ENCODE measurements at places on chromosomes 1 and 21.

GRCh38 chr1:36553591-36554322, 71.0 kb upstream of the CSF3R start:
- peak; percentile 51 for DNase-seq

- DNase-seq = peak; percentile 70
Measured at GRCh38 chr1:115807723-115808122, 33.2 kb downstream of the NHLH2 start.

DNA sequence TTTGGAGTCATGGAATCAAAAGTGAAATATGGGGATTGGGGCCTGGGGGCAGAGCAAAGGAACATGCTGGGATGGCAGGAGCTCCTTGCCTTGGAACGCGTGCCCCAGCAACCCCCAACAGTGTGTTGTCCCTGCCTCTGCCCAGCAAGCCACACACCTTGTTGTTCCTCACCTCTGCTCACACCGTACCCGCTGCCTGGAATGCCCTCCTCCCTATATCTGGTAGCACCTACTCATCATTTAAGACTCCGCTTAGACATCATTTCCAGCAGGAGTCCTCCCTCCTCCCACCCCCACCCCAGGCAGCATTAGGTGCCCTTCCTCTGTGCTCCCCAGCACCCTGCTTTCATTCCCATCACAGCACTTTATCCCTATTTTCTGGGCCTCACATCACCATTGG, 7.8 kb downstream of the NECTIN4 start:
- no peak for DNase-seq

DNA sequence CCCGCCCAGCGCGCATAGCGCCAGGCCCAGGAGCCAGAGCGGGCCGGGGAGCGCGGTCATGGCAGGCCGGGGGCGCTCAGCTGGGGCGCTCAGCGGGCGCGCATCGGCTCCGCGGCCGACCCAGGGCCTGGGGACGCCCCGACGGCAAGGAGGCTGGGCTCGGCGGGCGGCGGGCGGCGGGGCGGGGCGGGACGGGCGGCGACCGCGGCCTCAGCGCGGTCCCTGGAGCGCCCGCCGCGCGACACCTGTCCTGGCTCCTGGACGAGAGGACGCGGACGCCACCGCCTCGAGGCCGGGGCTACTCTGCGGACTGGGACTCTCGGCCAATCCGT, 273 bp downstream of the BMP8B start:
- no peak for DNase-seq

- peak; percentile 8 for DNase-seq
Measured at GRCh38 chr1:168092566-168093355, 44.0 kb downstream of the GPR161 start.

DNA sequence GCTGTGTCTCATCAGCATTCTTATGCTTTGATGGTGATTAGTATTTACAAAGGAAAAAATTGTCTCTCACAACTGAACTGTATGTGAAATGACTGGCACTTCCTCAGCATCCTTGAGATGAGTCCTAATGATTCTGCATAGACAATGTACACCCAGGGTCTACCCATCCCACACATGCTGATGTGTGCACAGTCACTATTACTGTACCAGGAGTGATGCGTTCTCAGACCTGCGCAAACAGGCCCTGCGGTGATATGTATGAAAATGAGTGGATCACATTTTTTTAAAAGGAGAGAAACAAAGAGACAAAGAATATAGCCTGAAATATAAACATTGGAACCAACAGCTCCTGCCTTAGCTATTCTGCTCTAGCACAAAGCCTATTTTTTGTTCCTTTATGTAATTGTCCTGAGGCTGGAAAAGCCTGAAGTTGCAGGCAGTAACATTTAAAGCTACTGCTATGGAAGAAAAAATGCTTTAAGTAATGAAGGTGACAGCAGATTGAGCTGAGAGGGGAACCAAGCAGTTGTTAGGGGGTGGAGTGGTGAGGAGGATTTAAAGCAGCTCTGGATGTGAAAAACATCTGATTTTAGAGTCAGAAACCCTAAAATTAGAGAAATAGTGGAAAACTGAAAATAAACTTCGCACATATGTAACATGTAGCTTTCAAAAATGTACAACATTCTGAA, 5.5 kb downstream of the RCAN1 start:
- no peak for DNase-seq

DNA sequence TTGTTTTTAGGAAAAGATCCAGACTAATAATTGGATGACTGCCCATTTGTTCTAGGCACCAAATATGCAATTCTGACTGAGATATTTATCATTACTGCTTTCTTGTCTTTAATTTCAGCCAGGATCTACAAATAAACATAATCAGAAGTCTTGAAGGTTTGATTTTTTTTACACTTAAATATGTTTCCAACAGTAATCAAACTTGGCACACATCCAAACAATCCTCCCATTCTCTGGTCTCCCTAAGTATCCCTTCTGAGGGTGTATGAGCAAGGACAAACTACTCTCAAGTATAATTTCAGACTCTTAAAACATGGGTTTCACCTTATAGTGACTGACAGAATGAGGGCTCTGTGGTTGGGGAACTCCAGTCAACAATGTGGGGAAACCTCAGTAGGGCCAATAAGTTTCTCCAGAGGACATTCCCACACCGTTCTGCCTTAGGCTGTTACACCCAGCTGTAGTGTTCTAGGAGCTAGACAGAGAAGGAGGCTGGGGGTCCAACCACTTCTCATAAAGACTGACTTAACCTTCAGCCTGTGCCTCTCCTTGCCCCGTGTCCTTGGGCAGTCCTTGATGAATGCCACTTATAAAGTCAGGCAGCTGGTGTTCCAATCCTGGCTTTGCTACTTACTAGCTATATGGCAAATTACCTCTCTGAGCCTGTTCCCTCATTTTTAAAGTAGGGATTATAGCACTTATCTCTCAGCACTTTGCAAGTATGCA, 1.5 kb upstream of the PALMD start:
- peak; percentile 38 for DNase-seq

- peak; percentile 75 for DNase-seq
Measured at GRCh38 chr1:94927405-94928175, 680 bp upstream of the CNN3 start.

GRCh38 chr1:160781914-160782689, 13.9 kb upstream of the LY9 start:
- DNase-seq = no peak

GRCh38 chr1:172751683-172752082, 92.8 kb downstream of the FASLG start:
- no peak for DNase-seq

All from mesenchymal stem cell (in vitro differentiated cells and primary cell).